ENCODE measurements at places on chromosomes 1 and 21.

- no peak for DNase-seq
These were observed 42.9 kb downstream of the NFIA start for GRCh38 chr1:61125263-61125662.

DNA sequence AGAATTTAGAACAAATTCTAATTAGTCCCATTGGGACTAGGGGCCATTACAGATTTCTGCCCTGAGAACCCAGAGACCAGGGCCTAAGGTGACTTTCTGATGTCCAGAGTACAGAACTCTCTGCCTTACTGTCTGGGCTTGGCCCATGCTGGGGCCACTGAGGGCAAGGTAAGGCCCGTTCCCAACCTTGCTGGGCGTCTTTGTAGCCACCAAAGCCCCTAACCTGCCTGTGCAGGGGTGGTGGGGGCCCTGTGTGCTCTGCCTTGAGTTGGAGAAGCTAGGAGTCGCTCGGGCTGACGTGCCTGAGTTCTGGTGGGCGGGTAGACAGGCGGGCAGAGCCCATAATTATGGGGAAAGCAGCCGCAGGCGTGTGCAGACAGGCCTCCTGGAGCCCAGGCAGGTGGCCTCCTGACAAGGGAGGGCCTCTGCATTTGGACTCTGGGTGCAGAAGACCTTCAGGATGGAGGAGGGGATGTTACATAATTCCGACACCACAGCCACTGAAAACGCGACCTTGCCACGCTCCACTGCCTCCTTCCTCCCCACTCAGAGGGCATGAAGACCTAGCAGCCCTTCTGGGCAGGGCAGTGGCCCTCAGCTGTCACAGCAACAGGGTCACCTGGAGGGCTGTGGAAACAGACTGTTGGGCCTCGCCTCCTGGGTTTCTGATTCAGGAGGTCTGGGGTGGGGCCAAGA, 239.9 kb upstream of the TMEM51 start:
- DNase-seq, result no peak

DNA sequence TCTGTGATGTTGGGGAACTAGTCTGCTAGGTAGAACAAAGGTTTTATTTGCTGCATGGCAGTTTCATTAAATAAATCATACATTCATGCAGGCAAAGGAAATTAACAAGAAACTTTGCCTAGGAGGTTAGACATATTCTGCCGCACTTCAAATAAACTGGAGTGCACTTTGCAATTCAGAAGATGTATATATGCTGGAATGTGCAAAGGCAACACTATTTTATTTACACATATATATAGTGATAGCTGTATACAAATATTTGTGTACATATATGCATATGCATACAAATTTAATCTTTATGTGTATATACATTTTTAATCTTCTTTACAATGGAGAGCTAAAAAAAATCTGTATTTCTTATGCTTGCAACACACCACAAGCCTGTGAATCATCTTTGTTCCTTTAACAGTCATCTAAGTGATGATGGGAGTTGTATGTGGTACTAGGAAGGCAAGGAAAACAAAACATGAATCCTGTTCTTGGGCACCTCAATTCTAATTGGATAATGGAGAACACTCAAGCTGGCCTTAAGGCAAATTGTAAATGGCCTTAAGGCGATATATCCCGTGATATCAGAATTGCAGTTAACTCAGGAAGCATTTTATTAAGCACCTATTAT, 605.8 kb upstream of the CAMK1G start:
- no peak for DNase-seq

GRCh38 chr1:9996624-9997582, at the start of gene RBP7:
Gene RBP7, plus strand, starts transcription at chr1:9997228. Its CDS starts 31 bp downstream, at chr1:9997259.
- DNase-seq, result no peak

All from stimulated activated CD4-positive, alpha-beta T cell treated with anti-CD3 and anti-CD28 coated beads, Interleukin-2, amount 100 ng/mL, for 48 hours (primary cell).